ENCODE measurements at places on chromosomes 5 and 9. TPM values are rescaled to one million over a fixed set of nuclear protein-coding genes. Genes with fewer than 3 reads are reported as not detected.

Gene GABRA6
- total RNA-seq: not detected

Gene S1PR3
- total RNA-seq: 12.8 TPM

Gene FOXD4L4
- 0.09 TPM for total RNA-seq

Gene NDUFAF2
- 24.2 TPM for total RNA-seq

Gene DIRAS2
- 1.6 TPM for total RNA-seq

Gene LCN2
- total RNA-seq: not detected

Gene HOMER1
- 5.4 TPM for total RNA-seq

Gene ACER2
- 2.4 TPM for total RNA-seq

Gene PTGES
- total RNA-seq: 30.9 TPM

Gene SPINK1
- total RNA-seq: not detected

Gene UTP15
- total RNA-seq: 31.2 TPM

Gene CDC20B
- not detected for total RNA-seq

Gene ADAMTS19
- total RNA-seq: not detected

Gene DAB2IP
- total RNA-seq: 17.4 TPM

Gene EGFL7
- 5.6 TPM for total RNA-seq

Gene ZNF883
- 4.3 TPM for total RNA-seq

Gene NUTM2F
- total RNA-seq: not detected

Gene SHOC1
- total RNA-seq: 0.09 TPM

Gene PIP5K1B
- total RNA-seq: not detected

Gene IL7R
- 0.90 TPM for total RNA-seq

Gene ST8SIA4
- 0.54 TPM for total RNA-seq

Gene ZNF366
- total RNA-seq: not detected

Gene FUBP3
- 37.6 TPM for total RNA-seq

Gene PCDHGB4
- total RNA-seq: 17.4 TPM

Gene FSTL4
- not detected for total RNA-seq

Gene CXCL14
- 0.18 TPM for total RNA-seq

Gene PTTG1
- total RNA-seq: 107 TPM

Gene COL23A1
- total RNA-seq: not detected

Gene CCNB1
- total RNA-seq: 16.4 TPM

Gene LHX3
- total RNA-seq: not detected

Gene MELK
- total RNA-seq: 2.9 TPM

Gene TLX3
- total RNA-seq: not detected

Gene KCNIP1
- total RNA-seq: not detected

Gene OSMR
- total RNA-seq: 57.2 TPM

Gene KCNT1
- total RNA-seq: not detected

Gene MIGA2
- total RNA-seq: 35.5 TPM

Gene GABRA1
- total RNA-seq: not detected

Gene FAM114A2
- total RNA-seq: 34.7 TPM

Gene SPINK4
- total RNA-seq: not detected

Gene SH2D3C
- total RNA-seq: 0.18 TPM

Gene ENHO
- not detected for total RNA-seq

Gene DNAH5
- total RNA-seq: under 0.01 TPM

Gene SPINK6
- not detected for total RNA-seq

All from fibroblast of the aortic adventitia (primary cell).